ENCODE measurements at places on chromosomes 4 and X. TPM values are rescaled to one million over a fixed set of nuclear protein-coding genes. Genes with fewer than 3 reads are reported as not detected.

GRCh38 chrX:18617407-18617750, 54.5 kb downstream of the RS1 start:
- no peak overlapping the region for H3K27ac ChIP-seq
- H3K27me3 ChIP-seq, result no peaks in the 10 kb centered on the region
- DNase-seq, result no peak
- H3K4me3 ChIP-seq, result no peak overlapping the region
- no peaks in the 10 kb centered on the region for H3K36me3 ChIP-seq

- H3K27ac ChIP-seq, result no peak overlapping the region
- no peaks in the 10 kb centered on the region for H3K36me3 ChIP-seq
- no peak for DNase-seq
- H3K4me3 ChIP-seq, result no peak overlapping the region
- H3K4me1 ChIP-seq, result no peaks in the 10 kb centered on the region
These were observed 225.8 kb upstream of the TEX13C start for GRCh38 chrX:125093852-125094251.

GRCh38 chr4:100823993-100824323, 306.1 kb upstream of the EMCN start:
- no peak overlapping the region for H3K4me3 ChIP-seq
- no peak for DNase-seq
- no peak overlapping the region for H3K27ac ChIP-seq
- H3K36me3 ChIP-seq, result no peaks in the 10 kb centered on the region
- H3K27me3 ChIP-seq, result no peaks in the 10 kb centered on the region

Gene EMCN
- 13.7 TPM for total RNA-seq

DNA sequence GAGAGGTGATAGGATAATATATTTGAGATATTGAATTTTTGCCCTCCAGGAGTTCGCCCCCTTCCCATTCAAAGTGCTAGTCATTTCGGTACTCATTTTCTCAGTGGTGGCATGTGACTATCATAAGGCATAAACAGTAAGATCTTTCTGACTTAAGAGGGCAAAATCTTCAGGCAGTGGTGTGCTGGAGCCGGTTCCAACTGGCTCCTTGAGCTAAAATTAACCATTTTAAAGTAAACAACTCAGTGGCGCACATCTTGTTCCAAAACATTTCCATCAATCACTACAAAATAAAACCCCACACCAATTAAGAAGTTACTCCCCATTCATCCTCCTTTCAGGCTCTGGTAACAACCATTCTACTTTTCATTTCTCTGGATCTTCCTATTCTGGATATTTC, 43.3 kb downstream of the LUZP4 start:
- no peaks in the 10 kb centered on the region for H3K36me3 ChIP-seq
- H3K27me3 ChIP-seq, result no peaks in the 10 kb centered on the region
- DNase-seq, result no peak
- H3K27ac ChIP-seq, result no peak overlapping the region
- no peaks in the 10 kb centered on the region for H3K4me1 ChIP-seq

Gene FAM133A
- total RNA-seq, result not detected

DNA sequence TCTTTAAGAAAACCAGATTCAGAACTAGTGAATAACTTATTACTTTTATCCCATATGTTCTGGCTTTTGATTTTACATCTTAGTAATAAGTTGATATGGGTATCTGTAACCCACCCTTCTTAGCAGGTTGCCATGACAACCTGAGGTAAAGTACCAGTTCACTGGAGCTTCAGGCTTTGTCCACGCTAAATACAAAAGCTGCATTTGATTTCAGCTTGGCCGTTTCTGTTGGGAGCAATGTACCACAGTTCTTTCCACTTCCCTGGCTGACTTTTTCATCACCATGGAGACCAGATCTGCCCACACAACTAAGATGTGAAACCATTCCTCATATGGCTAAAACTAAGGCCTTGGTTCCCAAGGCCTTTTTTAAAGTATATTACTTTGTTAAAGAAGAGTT, 26.1 kb downstream of the KLHL34 start:
- no peaks in the 10 kb centered on the region for H3K4me1 ChIP-seq
- no peak overlapping the region for H3K4me3 ChIP-seq
- H3K27me3 ChIP-seq, result no peaks in the 10 kb centered on the region

All from esophagus squamous epithelium (tissue), 5 donors.